ENCODE measurements at places on chromosomes 11 and 22. TPM values are rescaled to one million over a fixed set of nuclear protein-coding genes. Genes with fewer than 3 reads are reported as not detected.

The ART5 gene
- 3.0 TPM for total RNA-seq

The XPNPEP3 gene
- 12.4 TPM for total RNA-seq

The MAPK1 gene
- 38.8 TPM for total RNA-seq

The OR51B5 gene
- total RNA-seq, result not detected

The PLEKHA7 gene
- 12.7 TPM for total RNA-seq

The ISX gene
- total RNA-seq, result not detected

The MLC1 gene
- total RNA-seq, result not detected

The PRAME gene
- 2.8 TPM for total RNA-seq

The GP1BB gene
- total RNA-seq, result 1.8 TPM

The TRIM29 gene
- total RNA-seq, result 0.16 TPM

The PHOX2A gene
- 0.13 TPM for total RNA-seq

The SLC22A25 gene
- total RNA-seq, result not detected

The LRRC4C gene
- 0.51 TPM for total RNA-seq

The ATF4 gene
- 352 TPM for total RNA-seq

The IRAG1 gene
- total RNA-seq, result 6.0 TPM

The DRD4 gene
- not detected for total RNA-seq

The CNTF gene
- total RNA-seq, result 0.49 TPM

The GLB1L2 gene
- 6.2 TPM for total RNA-seq

The RAG1 gene
- 1.3 TPM for total RNA-seq

The RFPL1 gene
- not detected for total RNA-seq

The SMIM35 gene
- total RNA-seq, result not detected

The KRTAP5-9 gene
- 0.33 TPM for total RNA-seq

The LGALS1 gene
- total RNA-seq, result 4,007 TPM

The RNF215 gene
- 25.2 TPM for total RNA-seq

The PGA4 gene
- total RNA-seq, result not detected

The KRTAP5-7 gene
- total RNA-seq, result not detected

The HOATZ gene
- not detected for total RNA-seq

The INPP5J gene
- total RNA-seq, result 5.2 TPM

The C22orf23 gene
- under 0.01 TPM for total RNA-seq

The OR8D1 gene
- not detected for total RNA-seq

The ALKBH8 gene
- total RNA-seq, result 2.8 TPM

The KRTAP5-8 gene
- total RNA-seq, result not detected

The P2RY6 gene
- total RNA-seq, result 1.3 TPM

The IL10RA gene
- not detected for total RNA-seq

The PRG2 gene
- not detected for total RNA-seq

The OR6T1 gene
- not detected for total RNA-seq

The SIK3 gene
- 14.1 TPM for total RNA-seq

The SESN3 gene
- total RNA-seq, result 10.0 TPM

The TIGD3 gene
- total RNA-seq, result 0.25 TPM

The OR2AG2 gene
- total RNA-seq, result under 0.01 TPM

The PRG3 gene
- total RNA-seq, result not detected

The TRPT1 gene
- total RNA-seq, result 80.9 TPM

The UBQLN3 gene
- total RNA-seq, result not detected

The SCGB1D2 gene
- total RNA-seq, result not detected

The SAA1 gene
- total RNA-seq, result not detected

The FAM180B gene
- not detected for total RNA-seq

The FXYD2 gene
- total RNA-seq, result 57.8 TPM

The OR8B2 gene
- not detected for total RNA-seq

The DESI1 gene
- 30.7 TPM for total RNA-seq

The AGBL2 gene
- total RNA-seq, result 2.8 TPM

The MS4A4E gene
- total RNA-seq, result not detected

The RAG2 gene
- not detected for total RNA-seq
